ENCODE measurements at places on chromosomes 5 and 9.

GRCh38 chr5:14187660-14188059 is 44.5 kb downstream of the TRIO start:
- no peak for DNase-seq

DNA sequence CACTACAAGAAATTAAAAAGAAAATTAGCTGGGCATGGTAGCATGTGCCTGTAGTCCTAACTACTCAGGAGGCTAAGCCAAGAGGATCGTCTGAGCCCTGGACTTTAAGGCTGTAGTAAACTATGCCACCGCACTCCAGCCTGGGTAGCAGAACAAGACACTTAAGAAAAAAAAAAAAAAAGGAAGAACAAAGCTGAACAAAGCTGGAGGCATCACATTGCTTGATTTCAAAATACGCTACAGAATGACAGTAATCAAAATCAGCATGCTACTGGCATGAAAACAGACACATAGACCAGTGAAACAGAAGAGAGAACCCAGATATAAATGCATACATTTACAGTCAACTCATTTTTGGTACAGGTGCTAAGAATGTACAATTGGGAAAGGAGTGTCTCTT is 14.5 kb upstream of the OTULIN start:
- no peak for DNase-seq

GRCh38 chr5:23655674-23656073 is 148.3 kb downstream of the PRDM9 start:
- no peak for DNase-seq

DNA sequence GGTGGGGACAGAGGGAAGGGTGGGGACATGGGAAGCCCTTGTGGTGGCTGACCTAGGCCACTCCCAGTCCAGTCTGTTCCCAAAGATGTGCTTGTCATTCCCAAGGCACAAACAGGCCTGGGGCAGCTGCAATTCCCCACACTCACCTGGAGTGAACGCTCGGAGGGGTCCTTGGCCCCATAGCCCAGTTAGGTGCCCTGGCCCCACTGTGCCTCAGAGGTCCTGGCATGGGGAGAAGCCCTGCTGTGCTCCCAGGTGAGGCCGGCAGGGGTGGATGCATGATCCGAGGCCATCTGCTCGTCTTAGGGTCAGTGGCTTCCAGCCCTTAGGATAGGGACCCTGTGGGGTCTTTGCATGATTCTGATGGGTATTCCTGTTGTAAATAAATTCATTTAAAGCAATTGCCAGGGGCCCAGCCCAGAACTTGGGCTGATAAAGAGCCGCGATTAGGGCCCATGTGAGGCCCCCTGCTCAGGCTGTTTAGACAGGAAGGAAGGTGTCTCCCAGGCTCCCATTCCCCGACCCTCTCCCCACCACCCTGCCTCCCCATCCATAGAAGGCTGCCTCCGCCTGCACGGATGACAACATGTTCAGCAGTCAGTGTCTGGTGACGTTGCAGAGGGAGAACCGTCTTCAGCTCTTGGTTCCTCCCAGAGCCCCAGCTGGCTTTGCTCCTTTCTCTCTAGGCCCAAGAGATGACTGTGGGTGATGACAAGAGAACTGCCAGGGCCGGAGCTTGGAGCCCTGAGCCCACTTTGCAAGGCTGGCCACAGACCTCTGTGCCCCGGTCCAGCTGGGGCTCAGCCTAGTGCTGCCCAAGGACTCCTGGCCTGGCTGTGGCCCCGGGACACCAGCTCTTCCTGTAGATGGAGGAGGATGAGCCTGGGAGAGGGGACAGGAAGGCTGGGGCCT is 28.4 kb upstream of the IRX4 start:
- no peak for DNase-seq

DNA sequence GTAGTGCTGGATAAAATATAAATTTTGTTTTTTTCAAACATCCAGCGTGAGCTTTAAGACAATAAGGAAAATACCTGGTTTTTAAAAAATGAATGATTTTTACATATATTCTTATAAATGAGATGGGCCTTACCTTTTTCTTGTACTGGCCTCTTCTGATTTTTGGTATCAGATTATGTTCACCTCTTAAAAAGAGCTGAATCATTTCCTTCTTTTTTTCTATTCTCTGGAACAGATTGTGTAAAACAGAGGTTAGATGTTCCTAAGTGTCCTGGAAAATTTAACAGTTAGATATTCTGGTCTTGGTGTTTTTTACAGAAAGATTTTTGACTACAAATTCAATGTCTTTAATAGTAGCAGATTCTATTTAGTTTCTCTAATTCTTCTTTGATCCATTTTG is 74.6 kb downstream of the NDUFAF2 start:
- DNase-seq, result no peak

- no peak for DNase-seq
Observed at GRCh38 chr9:69660304-69660703, 11.9 kb downstream of the APBA1 start.

DNA sequence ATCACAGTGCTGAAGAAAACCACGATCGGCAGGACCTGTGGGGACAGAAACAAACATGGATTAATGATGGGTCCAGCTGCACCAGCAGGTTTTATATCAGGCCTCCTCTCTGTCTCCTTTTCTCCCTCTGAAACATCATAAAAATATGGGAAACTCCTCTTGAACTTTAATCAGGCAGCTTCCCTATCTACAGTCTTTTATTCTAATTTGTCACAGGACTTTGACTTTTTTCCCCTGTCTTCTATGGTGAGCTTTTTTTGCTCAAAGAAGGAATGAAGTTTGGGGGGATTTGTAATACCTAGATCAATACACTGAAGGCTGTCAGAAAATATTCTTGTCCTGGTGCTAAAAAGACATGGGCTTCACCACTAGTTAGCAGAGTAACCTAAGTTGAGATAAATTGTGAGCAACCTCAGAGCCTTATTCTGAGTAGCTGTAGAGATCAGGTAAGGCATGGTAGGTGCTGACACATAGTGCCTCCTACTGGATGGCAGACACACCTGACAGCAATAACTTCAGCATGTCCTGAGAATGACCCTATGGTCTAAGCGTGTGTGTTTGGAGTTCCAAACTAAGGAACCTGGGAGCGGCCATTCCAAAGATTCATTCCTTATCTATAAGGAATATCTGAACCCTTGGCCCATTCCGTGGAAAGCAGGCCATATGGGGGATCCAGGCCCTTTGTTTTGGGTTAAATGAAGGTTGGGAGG is 46.2 kb downstream of the SLC28A3 start:
- no peak for DNase-seq

- DNase-seq, result no peak
Observed at GRCh38 chr5:90201923-90202322, 207.6 kb downstream of the CETN3 start.

DNA sequence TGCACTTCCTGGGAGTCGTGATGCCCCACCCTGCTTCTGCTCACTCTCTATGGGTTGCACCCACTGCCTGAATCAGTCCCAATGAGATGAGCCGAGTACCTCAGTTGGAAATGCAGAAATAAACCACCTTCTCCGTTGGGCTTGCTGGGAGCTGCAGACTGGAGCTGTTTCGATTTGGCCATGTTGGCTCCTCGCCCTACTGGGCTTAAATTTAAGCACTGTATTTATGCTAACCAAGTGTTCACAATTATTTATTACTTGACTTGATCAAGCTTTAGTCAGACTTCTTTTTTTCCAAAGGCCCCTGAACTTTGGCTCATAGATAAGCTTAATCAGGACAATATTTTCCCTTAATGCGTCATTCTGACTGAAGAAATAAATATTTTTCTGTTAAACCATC is 1072.4 kb upstream of the CDH9 start:
- no peak for DNase-seq

DNA sequence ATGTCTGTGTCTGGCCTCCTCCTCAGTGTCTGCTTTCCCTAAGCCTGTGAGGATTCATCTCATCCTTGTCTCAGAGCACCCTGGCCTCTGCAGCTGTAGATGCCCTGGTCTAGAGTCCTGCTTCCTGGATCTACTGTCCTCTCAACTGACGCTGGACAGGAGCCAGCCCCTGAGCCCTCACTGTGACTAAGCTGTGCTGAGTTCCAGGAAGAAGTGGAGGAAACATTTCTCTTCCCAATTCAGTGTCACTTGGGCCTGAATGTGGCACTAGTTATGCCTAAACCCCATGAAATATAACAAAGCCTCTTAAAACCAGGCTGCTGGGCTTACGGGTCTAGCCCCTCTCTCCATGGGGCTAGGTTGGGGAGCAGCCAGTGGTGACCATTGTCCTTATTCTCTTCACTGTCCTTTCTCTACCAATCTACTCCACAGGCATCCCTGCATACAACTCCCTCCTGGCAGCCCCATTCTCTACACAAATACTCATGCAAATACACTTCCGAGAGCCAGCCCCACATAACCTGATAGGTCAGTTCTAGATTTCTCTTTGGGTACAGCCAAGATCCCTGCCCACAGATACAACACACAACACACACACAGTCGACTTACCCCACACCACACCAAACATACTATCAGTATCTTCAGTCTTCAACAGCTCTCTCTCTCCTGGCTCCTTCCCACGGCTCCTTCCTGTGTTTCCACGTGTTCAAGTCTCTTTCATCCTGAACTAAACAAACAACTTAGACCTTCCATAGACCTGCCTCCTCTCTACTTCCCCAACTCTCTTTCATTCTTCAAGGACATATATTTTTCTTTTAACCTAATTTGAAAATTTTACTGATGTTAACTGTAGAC is 220.8 kb downstream of the SNX18 start:
- no peak for DNase-seq

DNA sequence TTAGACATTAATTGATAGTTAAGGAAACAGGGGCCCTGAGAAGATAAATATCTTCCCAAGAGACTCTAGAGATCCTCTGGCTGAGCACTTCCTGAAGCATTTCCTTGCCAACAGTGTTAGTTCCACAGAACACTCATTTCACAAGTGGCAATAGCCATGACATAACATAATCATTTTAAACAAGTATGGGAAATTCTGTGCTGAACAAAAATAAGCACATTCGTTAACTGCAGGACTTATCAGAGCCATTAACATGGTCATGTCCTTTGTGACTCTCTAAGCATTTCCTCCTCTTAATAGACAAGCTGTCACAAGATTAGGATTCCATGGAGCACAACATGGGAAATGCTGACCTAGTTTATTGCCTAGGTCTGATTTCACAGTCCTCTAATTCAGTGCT is 184.9 kb downstream of the SNX18 start:
- no peak for DNase-seq

- no peak for DNase-seq
Observed at GRCh38 chr9:127130661-127131538, 8.5 kb upstream of the ANGPTL2 start.

- DNase-seq, result no peak
Observed at GRCh38 chr9:100698945-100699344, 121.1 kb downstream of the CAVIN4 start.

- DNase-seq, result no peak
Observed at GRCh38 chr9:89710697-89711096, 105.9 kb downstream of the GADD45G start.

GRCh38 chr5:58929726-58930125 is 346.9 kb downstream of the RAB3C start:
- no peak for DNase-seq

DNA sequence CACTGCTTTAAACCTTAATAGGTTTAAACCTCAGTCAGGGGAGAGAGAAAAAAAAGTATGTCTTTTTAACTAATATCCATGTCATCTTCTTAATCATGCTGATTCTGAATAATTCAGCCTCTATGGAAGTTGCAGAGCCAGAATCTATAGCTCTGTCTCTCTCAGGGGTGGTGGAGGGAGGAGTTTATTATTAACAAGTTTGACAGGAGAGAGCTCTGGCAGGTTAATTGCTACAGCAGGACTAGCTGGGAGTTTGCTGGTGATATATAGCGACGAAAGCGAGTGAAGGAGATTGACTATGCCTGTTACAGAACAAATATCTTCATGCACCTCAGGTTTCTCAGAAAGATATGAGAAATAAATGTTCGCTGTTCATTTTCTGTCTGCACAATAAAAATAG is 586.4 kb downstream of the TLE4 start:
- no peak for DNase-seq

DNA sequence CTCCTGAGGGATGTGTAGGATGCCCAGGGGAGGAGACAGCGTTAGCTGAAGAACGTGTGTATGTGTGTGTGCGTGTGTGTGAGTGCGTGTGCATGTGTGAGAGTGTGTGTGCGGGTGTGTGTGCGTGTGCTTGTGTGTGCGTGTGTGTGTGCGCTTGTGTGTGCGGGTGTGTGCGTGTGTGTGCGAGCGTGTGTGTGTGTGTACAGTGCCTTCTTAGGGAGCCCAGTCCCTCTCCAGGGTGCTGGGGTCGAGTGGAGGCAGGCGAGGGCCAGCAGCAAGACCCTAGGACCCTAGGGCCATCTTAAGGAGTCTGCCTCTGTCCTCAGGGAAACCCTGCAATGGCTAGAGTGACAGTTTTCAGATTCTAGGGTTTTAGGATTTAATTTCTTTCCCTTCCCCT is 26.0 kb upstream of the STXBP1 start:
- DNase-seq, result no peak

DNA sequence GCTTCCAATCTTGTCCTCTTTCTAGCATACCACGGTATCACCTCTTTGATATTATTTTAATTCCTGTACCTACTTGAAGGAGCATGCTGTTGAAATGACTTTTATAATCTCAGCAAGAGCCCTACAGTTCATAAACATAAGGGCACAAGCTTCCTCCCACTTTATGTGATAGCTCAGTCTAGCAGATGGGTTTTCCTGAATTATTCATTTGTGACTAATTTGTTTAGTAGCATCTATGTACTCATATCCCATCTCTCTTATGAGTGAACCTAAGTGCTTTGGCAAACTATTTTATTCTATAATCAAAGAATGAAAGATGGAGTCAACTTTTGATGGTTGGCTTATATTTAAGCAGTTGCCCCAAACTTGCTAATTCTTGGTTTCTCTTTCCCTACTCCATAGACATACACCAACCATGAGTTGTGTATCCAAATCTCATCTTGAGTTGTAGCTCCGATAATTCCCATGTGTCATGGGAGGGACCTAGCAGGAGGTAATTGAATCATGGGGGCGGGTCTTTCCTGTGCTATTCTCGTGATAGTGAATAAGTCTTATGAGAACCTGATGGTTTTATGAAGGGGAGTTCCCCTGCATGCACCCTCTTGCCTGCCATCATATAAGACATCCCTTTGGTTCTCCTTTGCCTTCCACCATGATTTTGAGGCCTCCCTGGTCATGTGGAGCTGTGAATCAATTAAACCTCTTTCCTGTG is 17.7 kb downstream of the TXNDC8 start:
- DNase-seq, result no peak

GRCh38 chr9:112031400-112031799 is 134.8 kb downstream of the UGCG start:
- DNase-seq, result no peak

GRCh38 chr5:83564069-83564749 is 92.7 kb downstream of the VCAN start:
- no peak for DNase-seq

GRCh38 chr5:74093561-74093960 is 467.6 kb downstream of the ARHGEF28 start:
- DNase-seq, result no peak

- no peak for DNase-seq
Observed at GRCh38 chr9:84301851-84302250, 38.7 kb downstream of the SLC28A3 start.

Measured in stimulated activated CD4-positive, alpha-beta T cell treated with anti-CD3 and anti-CD28 coated beads, Interleukin-1b, Interleukin-23, amount 100 ng/mL, for 1 hour (primary cell).